ENCODE measurements at places on chromosomes 4 and X.

DNA sequence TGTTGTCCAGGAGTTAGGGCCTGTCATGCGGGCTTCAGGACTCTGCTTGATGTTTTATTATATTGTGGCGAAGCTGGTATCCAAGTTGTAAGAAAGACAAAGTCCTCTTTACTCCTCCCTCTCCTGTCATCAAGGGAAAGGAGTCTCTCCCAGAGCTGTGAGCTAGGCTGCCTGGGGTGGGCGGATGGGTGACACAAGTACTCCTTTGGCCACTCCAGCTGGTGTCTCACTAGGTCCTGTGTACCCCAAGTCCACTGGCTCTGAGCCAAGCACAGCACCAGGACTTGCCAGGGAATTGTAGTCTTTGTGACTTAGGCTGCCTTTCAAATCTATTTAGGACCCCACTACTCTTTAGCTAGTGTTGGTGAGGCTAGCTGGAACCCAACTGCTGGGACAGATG, 36.7 kb upstream of the RPS6KA6 start:
- no peak for DNase-seq

DNA sequence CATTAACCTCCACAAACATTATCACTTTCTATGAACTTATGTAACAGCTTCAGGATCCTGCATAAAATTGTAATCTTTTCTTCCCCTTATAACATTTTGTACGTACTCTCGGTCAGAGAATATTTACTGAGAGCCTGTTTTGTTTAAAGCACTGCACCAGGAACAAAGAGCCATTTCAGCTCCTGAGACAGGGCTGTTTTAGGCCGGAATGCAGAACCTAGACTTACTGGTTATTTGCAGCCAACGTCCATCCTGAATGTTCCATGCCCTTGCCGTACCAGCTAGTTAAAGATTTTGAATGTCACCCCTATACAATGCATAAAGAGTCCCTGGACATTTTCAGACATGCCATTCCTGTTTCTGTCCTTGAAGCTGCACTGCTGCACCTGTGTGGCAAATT, 248.8 kb downstream of the PCDH7 start:
- DNase-seq = no peak

DNA sequence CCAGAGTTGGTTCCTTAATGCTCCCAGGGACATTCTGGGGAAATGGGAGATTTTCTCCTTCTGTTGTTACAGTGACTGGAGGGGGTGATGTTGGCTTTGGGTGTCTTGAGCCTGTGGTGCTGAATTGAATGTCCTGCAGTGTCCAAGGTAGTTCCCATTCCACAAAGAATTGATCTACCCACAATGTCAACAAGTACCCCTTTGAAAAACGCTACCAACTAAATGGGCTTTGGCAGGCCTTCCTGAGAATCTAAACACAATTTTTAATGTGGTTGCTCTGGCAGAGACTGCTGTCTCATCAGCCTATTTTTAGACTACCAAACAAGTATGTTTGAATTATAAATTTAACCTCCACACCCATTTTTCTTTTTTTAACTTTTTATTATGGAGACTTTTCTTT, 69.4 kb downstream of the CCKAR start:
- DNase-seq = peak; percentile 18

DNA sequence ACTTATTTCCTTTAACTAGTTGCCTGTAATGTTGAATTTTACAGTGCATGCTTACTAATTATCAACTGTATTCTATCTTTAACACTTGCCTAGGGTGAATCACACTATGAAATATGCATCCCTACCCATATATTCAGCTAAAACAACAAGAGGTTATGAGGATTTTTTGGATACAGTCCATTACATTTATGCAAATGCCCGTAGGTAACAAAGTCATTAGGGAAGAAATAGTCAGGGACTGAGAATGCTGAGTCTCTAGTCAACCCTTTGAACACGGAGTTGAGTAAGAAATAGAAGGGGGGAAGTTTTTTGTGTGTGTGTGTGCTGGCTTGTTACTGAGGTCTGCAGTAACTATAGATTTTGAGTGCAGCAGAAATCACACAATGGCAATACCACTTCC, 26.1 kb upstream of the CBLL2 start:
- no peak for DNase-seq

GRCh38 chr4:156971165-156971675, 379 bp downstream of the PDGFC start:
- no peak for DNase-seq

All from hepatic stellate cell (primary cell).